NCI-H2081 (cell line): ENCODE measurements at places on chromosomes 3 and 15.

DNA sequence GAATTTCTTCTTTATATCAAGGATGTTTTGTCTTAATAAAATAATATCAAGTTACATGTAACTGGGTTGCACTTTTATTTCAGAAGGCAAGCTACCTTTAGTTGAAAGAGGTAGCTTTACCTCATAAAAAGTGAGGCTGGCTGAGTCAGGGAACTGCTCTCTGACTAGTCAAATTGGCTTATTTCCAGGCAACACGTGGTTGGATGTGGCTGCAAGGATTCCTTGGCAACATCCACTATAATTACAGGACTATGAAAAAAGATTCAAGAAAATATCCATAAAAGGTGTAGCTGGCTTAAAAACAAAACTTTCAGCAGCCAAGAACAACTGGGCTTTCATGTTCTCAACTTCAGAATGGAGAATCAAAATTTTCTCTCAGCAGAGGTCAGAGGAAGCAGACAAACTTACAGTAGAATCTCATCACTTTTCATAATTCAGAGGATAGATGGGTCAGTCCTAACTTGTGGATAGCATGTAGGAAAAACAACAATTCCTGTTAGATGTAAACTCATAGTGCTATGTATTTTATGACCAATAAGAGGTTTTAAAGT is 779.1 kb downstream of the MECOM start:
- DNase-seq = peak; percentile 53

DNA sequence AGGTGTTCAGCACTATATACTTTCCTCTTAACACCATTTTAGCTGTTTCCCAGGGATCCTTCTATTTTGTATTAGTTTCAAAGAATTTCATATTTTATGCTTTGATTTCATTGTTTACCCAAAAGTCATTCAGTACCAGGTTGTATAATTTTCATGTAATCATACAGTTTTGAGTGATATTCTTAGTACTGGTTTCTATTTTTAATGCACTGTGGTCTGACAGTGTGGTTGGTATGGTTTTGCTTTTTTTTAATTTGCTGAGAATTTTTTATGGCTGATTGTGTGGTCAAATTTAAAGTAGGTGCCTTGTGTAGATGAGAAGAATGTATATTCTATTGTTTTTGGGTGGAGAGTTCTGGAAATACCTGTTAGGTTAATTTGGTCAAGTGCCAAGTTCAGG is 323.4 kb upstream of the EPHA6 start:
- DNase-seq = no peak

DNA sequence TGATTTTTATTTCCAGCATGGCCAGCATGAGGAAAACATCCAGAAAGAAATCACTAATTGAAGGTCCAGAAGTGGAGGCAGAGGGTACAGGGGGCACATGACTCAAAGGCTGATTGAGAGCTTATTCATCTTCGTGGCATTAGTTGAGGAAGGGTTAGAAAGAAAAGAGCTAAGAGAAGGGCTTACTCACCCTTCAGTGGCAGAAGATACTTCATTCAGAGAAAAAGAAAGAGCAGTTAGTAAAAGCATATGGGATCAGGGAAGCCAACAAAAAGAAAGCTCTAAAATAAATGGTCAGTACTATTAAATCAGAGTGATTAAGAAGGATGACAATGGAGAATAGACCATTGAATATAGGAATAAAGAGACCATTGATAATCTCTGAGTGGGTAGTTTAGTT is 25.2 kb downstream of the GAP43 start:
- no peak for DNase-seq

DNA sequence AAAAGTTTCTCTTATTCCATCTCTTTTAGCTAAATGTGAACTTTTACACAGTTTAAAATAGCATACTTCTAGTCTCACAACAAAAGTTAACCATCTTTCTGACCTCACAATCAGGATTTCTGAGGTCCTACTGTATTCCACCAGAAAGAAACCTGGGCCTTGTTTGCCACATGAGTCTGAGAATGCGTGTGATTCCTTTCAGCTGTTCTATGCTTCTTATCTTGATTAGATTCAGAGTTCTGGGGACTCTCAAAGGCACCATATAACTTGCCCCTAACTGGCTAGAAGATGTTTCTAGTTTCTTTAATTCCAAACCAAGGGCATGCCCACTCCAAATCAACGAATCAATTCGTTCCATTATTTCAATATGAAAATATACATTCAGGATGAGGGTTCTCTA is 131.1 kb downstream of the ATP8B4 start:
- no peak for DNase-seq

GRCh38 chr15:58474741-58475323 is 43.0 kb downstream of the LIPC start:
- DNase-seq = no peak

- no peak for DNase-seq
Observed at GRCh38 chr15:62546628-62547027, 381.5 kb upstream of the C2CD4B start.

GRCh38 chr3:71701251-71701762 is 23.9 kb downstream of the EIF4E3 start:
- no peak for DNase-seq

DNA sequence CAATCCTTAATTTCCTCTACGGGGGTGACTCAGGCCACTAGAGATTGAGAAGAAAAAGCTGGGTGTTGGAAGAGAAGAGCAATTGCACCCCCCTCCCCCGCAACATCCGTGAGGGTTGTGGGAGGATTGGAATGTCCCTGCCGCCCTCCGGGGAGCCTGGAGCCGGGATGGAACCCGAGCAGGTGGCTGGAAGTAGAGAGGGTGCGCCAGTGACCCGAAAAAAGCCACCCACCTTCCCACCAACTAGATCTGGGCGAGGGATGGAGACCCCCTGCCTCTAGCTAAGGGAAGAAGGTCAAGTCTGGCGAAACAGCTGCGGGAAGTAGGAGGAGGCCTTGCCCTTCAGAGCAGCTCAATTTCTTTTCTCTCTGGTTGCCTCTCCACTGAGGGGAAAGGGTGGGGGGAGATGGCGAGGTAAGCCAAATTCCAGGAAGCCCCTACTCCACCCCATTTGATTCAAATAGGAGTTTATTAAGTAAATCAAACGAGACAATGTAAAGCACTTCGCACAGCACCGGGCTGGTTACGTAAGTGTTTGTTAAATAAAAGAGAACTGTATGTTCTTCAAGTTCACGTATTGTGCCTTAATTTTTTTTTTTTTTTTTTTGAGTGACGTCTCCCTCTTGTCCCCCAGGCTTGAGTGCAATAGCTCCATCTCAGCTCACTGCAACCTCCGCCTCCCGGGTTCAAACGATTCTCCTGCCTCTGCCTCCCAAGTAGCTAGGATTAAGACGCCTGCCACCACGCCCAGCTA is 1.1 kb upstream of the WWTR1 start:
- DNase-seq = no peak

DNA sequence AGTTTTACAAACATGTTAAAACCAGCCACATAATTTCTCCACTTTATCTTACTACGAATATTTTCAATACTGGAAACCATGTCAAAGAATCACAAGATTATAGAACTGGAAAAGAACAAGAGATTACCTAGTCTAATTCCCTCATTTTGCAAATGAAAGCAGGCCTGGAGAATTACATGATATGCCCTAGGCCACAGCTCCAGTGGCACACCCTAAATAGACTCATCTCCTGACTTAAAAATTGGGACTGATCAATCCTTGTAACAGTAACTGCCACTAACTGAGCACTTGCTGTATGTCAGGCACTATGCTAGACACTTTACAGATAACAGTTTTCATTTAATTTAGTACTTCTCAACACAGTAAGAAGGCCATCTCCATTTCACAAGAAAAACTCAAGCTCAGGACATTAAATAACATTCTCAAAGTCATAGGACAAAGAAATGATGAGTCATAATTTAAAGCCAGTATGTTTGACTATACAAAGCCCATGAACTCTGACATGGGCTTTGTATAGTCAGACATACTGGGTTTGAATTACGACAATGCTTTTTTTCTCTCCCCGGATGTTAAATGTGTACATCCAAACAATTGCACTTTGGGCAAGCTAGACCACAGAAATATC is 9.4 kb downstream of the IGSF11 start:
- no peak for DNase-seq

DNA sequence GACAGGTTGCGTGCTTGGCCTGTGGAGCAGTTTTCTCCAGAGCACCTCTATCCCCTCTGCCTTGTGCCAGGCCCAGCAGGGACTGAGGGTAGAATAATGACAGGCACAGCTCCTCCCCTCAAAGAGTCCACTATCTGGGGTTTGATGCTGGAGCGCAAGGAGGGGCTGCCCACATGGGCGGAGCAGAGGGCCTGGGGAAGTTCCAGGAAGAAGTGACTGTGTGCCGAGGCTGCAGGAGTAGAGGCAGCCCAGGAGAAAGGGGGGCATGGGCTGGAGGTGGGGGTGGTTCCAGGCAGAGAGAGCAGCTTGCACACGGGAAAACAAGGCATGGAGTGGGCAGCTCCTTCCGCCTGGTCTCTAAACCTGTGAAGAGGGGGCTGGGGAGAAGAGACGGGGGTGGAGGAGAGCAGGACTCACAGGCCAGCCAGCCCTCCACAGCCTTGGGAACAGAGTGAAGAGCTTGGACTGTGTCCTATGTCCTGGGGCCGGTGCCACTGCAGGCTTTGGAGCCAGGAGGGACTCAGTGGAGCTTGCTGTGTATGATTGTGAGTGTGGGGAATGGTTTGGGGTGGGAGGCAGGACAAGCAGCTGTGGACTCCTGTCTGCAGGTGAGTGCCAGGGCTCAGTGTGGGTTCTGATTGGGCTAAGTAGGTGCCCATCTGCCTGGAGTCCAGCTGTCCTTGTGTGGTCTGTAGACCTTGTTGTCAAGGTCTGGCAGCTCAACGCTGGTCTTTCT is 48.1 kb downstream of the APBA2 start:
- DNase-seq = no peak

- DNase-seq = no peak
Observed at GRCh38 chr15:39205506-39206371, 375.1 kb upstream of the THBS1 start.

DNA sequence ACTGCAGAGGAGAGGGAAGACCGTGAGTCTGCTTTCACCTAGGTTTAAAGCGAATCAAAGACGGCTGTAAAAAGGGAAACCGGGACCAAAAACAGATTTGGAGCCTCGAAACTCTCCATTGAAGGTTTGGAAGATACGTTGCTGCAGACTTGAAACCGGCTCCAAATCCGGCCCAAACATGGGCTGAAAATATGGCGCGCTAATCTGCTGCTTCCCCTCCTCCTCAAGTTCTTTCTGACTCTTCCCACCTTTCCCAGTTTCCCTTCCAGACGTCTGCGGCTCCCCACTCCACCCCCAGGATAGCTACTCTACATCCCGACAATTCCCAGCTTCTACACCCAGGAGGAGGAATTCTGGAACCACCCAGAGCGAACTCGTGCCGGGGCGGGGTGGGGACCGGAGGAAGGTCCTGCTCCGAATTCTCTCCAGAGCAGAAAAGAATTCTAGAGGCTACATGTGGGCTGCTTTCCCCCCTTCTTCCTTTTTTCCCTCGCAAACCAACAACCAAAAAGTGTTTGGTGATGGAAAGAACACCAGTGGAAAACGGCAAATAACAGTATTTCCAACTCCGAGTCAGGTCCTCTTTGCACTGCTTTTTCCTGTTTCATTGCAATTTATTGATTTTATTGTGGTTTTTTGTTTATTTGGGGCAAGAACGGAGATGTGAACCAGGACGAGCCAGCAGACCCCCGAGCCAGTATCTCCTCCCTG is 8.5 kb downstream of the EOMES start:
- no peak for DNase-seq

GRCh38 chr3:133488785-133489367 is 84.6 kb upstream of the CDV3 start:
- no peak for DNase-seq

GRCh38 chr15:64249883-64250575 is 87.2 kb upstream of the PPIB start:
- DNase-seq = no peak

GRCh38 chr3:80580146-80580545 is 812.3 kb upstream of the ROBO1 start:
- DNase-seq = no peak

DNA sequence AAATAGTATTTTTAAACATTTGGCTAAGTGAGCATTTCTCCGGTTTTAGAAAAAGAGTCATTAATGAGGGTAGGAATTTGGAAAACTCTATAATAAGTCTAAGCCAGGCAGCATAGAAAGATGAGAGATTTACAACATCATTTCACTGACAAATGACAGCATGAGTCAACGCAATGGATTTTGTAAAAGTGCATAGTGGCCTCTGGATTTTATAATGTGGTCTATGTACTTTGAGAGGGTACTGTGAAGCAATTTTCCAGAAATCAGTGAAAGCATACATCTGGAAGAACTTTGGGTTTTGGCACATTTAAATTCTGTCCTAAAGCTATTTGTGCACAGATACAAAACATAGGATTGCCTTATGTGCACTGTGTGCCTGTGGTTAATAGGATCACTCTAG is 130.8 kb upstream of the CCNL1 start:
- DNase-seq = no peak

GRCh38 chr3:193816656-193817311 is 223.8 kb downstream of the OPA1 start:
- peak; percentile 78 for DNase-seq

- no peak for DNase-seq
Observed at GRCh38 chr3:106794442-106794841, 582.8 kb upstream of the CCDC54 start.

DNA sequence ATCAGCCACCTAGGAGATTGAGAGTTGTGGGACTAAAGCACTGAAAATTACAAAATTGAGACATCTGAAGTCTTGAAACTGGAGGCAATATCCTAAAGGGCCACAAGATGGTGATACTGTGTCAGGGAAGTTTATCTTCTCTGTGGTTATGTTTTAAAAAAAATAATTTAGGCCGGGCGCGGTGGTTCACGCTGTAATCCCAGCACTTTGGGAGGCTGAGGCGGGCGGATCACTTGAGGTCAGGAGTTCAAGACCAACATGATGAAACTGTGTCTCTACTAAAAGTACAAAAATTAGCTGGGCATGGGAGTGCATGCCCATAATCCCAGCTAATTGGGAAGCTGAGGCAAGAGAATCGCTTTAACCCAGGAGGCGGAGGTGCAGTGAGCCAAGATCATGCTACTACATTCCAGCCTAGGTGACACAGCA is 17.9 kb upstream of the NIT2 start:
- DNase-seq = peak; percentile 39

- DNase-seq = no peak
Observed at GRCh38 chr3:112857526-112857925, 10.9 kb upstream of the CD200R1L start.

- peak; percentile 17 for DNase-seq
Observed at GRCh38 chr15:91942720-91943394, 89.3 kb downstream of the SLCO3A1 start.
